ENCODE measurements at places on chromosomes 3 and 15.
A peak's percentile ranks its signal among the peaks of the same experiment; 100 is the strongest.

- no peak for DNase-seq
Measured at GRCh38 chr15:75420698-75421097, 30.8 kb downstream of the SIN3A start.

DNA sequence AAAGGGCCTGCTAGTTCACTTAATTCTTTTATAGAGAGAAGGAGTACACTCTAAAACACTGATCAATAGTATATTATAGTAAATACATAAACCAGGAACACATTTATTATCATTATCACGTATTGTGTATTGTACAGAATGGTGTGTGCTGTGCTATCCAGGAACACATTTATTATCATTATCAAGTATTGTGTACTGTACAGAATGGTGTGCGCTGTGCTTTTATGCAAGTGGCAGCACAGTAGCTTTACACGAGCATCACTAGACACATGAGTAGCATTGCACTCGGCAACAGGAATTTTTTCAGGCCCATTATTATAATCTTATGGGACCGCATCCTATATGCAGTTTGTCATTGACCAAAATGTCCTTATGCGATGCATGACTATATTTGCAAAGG lies 20.9 kb upstream of the MUC20 start:
- DNase-seq, result no peak

DNA sequence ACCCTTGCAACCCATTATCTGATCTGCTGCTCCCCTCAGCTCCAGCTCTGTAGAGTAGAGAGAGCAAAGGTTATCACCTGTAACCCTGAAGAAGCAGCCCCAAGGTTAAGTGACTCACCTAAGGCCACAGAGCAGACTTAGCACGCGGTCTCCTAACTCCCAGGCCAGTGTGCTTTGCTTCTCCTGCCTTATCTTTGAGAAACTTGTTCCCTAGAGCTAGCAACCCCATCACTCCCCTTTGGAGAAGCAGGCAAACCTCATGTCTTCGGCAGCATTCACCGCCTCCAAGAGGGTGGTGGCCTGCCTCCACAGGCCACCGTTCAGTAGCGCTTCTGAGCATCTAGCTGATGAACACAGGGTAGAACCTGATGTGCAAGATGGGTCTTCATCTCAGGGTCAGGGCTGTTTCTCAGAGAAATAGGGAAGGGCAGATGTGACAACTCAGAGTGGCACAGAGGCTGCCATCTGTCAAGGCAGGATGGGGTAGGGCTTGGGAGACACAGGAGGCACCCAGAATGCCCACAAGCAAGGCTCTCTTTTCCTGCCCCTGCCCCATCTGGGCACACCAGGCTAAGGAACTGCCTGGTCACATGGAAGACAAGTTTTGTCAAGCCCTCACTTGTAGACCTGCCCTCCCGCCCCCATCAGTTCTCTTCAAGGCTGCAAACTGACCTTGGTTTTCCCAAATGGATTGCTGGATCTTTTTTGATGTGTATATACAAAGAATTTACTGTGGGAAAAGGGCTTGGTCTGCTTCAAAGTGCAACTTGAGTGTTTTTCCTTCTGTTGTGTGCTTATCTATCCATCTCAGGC lies 34.9 kb upstream of the CLK3 start:
- DNase-seq, result no peak

- DNase-seq, result no peak
Measured at GRCh38 chr3:16589867-16590624, 15.2 kb downstream of the DAZL start.

DNA sequence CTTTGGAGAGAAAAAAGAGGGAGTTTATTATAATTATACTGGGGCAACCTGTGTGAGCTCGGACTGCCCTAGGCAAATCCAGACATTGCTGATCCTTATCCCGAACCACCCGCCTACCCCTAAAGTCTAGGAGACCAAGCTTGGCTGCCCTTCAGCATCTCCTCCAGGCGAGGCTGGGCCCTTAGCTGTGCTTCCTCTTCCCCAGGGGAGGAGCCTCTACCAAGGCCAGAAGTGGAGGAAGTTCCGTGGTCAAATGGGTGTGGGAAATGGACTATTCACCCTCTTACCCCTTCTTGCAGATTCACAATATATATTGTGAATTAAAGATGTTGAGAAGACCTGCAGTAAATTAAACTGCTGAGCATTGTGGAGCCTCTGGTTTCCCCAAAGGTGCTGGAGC lies 158.3 kb upstream of the HES1 start:
- no peak for DNase-seq

- DNase-seq, result no peak
Measured at GRCh38 chr3:13229273-13229949, 156.2 kb upstream of the IQSEC1 start.

GRCh38 chr3:45869638-45870037 lies 16.7 kb upstream of the CCR9 start:
- DNase-seq, result no peak

DNA sequence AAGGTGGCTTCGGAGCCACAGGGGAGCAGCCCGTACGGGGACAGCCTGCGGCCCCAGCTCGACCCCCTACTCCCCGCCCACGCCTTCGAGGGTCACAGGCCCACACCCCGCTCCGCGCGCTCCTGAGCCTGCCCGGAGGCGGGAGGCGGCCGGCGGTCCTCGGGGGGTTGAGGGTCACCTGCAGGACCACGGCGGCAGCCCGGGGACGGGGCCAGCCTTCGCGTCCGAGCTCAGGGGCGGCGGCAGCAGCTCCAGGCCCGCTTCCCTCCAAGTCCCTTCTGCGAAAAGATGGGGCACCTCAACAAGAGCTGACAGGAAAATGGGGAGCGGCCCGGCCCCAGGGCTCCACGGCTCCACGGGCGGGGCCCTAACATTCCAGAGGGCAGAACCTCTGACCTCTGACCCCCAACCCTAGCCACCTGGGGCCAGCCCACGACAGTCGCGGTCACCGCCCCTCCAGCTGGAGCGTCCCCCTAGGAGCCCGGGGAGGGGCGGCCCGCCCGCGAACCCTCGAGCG lies 428 bp downstream of the LYSMD4 start:
- no peak for DNase-seq

DNA sequence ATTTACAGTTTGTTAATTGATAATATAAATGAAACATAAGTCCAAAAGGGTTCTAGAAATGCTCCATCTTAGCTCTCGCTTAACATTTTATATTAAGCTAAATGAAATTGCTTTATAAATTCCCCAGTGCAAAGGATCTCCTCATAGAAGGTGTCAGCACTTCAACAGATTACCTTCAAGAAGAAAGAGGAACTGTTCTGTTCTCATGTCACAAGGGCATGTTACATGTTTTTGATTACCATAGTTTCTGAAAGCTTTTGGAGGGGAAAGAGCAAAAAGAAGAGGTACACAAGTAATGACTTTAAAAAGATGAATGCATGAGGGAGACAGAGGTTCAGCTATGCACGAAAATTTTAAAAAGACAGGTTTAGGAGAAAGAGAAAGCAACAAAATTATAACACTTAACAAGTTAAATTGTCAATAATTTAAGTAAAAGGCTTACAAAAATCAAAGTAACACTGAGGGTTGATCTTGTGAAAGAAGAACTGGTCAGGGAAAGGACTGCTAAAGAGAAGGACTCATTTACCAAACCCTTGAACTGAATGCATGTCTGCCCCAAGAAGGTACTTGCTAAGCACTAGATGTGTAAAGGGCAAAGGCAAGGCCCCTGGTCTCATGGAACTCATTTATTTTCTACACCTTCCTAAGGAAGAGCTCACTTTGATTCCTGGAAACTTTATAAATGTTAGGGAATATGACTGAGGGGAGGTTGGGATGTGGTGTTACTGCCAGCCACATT lies 45.1 kb downstream of the CCDC191 start:
- no peak for DNase-seq

GRCh38 chr3:133701435-133702358 lies 40.0 kb upstream of the TOPBP1 start:
- no peak for DNase-seq

DNA sequence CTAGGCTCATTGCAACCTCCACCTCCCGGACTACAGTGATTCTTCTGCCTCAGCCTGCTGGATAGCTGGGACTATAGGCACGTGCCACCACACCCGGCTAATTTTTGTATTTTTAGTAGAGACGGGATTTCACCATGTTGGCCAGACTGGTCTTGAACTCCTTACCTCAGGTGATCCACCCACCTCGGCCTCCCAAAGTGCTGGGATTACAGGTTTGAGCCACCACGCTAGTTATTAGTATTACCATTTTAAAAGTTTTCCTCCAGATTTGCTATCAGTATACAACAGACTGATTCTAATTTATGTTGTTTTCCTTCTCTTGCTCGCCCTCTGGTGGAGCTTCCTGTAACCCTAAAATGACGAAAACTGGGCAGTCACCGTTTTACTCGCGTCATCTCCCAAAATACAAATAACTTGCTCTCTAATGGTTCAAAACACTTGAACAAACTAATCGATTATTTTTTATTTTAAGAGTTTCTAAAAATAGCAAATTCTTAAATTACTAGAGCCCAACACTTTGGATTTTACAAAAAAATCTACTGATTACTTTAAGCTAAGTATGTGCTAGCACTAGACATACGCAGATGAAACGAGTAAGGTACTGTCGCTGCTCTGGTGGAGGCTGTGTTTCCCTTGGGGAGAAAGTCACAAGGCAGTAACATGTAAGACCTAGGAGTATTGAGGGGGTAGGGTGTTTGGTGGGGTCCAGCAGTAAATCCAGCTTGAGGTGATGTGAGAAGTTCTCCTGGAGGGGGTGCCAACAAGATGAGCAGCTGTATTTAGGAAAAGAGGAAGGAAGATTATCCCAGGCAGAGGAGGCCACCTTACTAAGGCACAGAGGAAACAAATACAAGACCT lies 203.3 kb downstream of the MBNL1 start:
- DNase-seq, result peak; percentile 54

GRCh38 chr3:191634902-191635301 lies 173.9 kb downstream of the PYDC2 start:
- no peak for DNase-seq

- no peak for DNase-seq
Measured at GRCh38 chr3:94406595-94406994, 343.7 kb downstream of the NSUN3 start.

- no peak for DNase-seq
Measured at GRCh38 chr15:29074045-29074444, 188.3 kb downstream of the APBA2 start.

GRCh38 chr15:32843219-32843815 lies 125.5 kb downstream of the GREM1 start:
- DNase-seq, result no peak

DNA sequence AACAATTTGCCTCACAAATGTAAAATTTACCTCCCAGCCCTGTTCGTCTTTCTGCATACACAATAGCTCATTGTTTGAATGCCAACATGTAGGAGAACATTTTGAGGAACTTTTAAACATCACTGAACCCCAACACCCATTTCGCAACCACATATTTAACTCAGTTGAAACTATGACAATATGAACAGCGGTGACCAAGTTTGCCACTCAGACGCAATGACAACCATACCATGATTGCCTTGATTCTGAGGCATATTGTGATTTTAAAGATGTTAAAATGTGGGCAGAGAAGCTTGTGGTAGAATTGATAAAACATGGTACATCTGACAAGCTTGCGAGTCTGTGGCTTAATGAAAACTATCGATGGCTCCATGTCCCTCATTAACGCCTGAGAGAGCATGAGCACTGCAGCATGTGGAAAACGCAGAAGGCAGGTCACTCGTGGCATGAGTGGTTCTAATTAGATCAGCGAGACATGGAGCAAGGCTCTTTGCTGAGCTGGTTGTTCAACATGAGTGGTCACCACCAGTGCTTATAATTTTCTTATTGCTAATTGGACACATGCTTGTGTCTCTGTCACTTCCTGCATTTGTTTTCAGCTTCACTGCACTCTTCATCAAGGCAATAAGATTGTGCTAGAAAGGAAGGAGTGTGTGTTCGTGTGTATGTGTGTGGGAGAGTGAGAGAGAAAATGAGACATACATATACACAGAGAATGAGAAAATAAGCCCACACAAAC lies 116.8 kb downstream of the CHST2 start:
- DNase-seq, result no peak

GRCh38 chr3:144058713-144059112 lies 87.1 kb downstream of the DIPK2A start:
- DNase-seq, result no peak

GRCh38 chr15:32781781-32782180 lies 64.0 kb downstream of the GREM1 start:
- DNase-seq, result no peak

GRCh38 chr3:54177816-54178215 lies 55.5 kb downstream of the CACNA2D3 start:
- no peak for DNase-seq

DNA sequence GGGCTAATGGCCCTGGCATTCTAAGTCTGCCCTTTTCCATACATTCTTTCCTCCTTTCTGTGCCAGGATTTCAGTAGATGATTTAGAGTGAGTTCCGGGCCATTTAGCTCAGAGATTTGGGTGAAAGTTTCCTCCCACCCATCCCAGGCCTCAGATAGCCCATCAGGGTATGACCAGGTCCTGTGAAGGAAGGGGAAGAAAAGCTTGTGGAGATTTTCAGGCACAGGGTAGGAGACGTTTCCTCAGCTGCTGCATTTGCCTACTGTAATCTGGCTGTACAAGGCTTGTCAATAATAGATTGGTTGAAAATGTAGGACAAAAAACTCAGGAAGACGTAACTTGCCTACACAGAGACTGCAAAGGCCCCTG lies 63.2 kb upstream of the BCL6 start:
- no peak for DNase-seq

DNA sequence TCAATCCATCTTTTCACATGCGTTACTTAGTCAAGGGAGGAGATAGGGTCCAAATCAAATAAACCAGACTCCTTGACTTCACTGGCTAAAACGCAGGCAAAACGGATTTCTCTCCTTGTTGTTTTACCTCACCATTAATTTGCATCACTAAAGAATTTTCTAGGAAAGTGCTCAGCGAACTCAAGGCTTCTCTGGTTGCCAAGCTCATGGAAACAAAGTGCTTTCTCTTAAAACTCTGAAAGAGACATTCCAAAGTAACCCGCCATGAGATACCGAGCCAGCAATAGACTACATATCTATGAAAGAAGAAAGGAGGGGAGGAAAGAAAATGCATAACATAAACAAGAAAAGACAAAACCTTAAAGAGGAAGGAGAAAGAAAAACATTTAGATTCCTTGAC lies 211.7 kb upstream of the WNT5A start:
- DNase-seq, result no peak

GRCh38 chr3:183300996-183301562 lies 48.0 kb downstream of the B3GNT5 start:
- DNase-seq, result no peak

- DNase-seq, result no peak
Measured at GRCh38 chr15:52496175-52496574, 32.5 kb downstream of the MYO5A start.

DNA sequence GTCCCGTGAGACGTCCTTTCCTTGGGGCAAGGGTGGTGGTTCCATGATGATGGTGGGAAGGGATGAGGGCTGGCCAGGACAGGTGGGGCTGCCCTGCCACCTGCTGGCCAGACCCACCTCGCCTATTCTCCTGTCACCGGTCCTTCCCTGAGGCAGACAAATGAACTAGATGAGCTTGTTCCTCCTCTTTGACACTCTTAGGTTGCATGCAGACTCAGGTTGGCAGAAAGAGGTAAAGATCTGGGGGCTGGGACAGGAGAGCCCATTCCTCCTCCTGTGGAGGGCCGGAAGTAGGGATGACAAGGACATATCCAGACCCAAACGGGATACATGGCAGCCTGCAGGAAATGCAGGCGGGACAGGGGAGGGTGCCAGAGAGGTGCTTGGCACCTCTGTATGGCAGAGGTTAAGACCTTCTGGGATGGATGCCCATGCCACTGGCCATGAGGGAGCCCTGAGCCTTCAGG lies 38.6 kb downstream of the ACSBG1 start:
- DNase-seq, result peak; percentile 30
